ENCODE measurements at places on chromosomes 3 and 15.

DNA sequence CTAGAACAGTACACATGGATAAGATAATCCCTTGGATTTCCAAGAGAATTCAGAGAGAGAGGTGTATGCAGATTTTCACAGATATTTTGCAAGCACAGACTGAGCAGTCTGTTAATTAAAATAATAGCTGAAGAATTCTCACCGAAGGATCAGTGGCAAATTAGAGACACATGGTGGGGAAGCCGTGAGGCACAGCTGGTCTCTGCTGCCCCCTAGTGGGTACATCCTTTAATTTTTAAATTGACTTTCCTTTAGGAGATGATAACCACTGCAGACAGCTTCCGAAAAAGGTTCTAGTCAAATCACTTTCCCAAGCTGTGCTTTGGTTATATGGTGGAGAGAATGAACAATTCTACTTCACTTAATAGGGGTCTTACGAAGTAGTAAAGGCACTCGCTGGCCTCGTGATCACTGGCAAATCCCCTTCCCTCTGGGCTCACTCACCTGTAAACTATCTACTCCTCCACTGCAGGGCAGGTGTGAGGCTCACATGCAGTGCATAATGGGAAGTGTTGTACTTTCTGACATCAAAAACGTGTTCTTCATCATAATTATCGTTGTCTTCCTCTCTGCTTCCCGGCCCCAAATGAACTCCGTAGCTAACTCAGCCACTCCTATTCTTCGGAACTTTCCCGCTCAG lies 19.5 kb downstream of the MESD start:
- no peak for DNase-seq

DNA sequence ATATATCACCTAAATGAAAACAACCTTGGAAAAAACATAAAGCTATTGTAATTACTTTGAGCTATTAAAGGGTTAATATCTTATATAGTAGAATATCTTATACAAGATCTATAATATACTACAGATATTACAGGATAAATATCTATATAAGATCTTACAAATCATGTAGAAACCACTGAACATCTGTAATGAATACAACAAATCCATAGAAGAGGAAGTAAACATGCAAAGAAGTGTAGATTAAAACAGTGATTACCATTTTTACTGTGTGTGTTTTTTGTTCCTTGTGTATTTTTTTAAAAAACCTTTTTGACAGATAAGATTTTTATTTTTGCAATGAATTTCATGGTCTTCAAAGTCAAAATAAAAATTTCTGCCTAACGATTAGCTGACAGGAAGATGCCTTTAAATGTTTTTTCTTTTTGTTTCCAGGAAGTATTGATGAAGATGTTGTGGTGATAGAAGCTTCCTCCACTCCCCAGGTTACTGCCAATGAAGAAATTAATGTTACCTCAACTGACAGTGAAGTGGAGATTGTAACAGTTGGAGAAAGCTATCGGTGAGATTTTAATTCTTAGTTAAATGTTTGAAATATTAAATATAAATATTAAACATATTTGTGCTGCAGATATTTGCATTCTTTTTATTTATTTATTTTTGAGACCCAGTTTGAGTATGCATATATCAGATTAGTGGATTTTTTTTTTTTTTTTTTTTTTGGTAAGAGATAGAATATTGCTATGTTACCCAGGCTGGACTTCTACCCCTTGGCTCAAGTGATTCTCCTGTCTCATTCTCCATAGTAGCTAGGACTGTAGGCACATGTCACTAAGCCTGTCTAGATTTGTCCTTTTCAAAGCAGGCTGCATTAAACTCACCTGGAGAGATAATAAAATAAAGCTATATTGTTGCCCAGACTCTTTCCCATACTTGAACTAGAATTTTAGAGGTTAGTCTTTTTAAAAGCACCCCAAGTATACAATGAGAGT lies 52.8 kb upstream of the CCNB2 start:
- no peak for DNase-seq

GRCh38 chr3:186569779-186570095 lies 783 bp upstream of the DNAJB11 start:
- DNase-seq = no peak

DNA sequence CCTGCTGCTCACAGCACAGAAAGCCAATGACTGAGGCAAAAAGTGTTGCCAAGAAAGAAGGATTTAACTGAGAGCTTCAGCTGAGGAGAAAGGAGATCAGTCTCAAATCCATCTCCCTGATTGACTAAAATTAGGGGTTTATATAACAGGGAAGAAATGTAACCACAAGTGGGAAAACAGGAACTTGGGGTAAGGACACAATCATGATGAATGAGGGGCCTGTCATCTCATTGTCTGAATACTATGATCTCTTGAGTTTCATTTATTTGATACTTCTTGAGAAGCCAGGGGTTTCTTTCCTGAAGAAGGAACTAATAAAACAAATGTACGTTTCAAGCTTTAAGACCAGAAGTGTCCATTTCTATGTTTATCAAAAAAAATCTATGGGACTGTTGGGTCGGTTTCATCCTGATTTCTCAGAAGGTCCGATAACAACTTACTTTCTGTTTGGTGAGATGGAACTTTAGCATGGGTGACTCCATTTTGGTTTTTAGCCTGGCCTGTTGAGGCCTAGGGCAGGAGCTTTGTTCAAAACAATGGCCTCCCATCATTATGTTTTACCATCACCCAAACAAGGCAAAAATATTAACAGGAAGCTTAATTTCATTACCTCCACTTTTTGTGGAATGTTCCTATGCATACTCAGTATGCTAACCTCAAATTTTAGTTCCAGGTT lies 76.6 kb upstream of the PIAS1 start:
- DNase-seq = no peak

DNA sequence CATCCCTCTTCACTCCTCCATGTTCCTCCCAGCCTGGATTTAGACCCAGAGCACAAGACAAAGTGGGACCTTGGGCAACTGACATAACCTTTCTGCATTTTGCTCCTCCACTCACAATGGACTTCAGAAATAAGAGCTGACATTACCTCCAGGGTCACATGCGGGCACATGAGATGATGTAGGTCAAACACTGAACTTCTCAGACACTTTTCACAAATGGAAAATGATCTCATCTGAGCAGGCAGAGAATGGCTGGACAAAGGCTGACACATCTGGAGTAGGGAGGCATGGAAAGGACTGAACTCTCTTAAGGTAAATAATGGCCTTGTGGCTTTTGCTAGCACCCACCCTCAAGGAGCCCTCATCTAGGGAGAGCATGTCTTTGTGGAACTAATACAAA lies 849.2 kb upstream of the CFAP20DC start:
- no peak for DNase-seq

GRCh38 chr15:28889346-28889745 lies 3.6 kb downstream of the APBA2 start:
- DNase-seq = no peak

- DNase-seq = no peak
Measured at GRCh38 chr15:66089049-66089448, 164.5 kb downstream of the MEGF11 start.

DNA sequence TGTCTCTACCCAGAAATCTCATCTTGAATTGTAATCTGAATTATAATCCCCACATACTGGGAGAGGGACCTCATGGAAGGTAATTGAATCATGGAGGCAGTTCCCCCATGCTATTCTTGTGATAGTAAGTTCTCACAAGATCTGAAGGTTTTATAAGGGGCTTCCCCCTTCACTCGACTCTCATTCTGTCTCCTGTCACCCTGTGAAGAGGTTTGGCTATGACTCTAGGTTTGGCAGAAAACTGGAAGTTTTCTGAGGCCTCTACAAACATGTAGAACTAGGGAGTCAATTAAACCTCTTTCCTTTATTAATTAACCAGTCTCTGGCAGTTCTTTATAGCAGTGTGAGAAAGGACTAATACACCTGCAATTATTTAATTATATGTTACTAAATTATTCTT lies 125.2 kb upstream of the TGFBR2 start:
- no peak for DNase-seq

DNA sequence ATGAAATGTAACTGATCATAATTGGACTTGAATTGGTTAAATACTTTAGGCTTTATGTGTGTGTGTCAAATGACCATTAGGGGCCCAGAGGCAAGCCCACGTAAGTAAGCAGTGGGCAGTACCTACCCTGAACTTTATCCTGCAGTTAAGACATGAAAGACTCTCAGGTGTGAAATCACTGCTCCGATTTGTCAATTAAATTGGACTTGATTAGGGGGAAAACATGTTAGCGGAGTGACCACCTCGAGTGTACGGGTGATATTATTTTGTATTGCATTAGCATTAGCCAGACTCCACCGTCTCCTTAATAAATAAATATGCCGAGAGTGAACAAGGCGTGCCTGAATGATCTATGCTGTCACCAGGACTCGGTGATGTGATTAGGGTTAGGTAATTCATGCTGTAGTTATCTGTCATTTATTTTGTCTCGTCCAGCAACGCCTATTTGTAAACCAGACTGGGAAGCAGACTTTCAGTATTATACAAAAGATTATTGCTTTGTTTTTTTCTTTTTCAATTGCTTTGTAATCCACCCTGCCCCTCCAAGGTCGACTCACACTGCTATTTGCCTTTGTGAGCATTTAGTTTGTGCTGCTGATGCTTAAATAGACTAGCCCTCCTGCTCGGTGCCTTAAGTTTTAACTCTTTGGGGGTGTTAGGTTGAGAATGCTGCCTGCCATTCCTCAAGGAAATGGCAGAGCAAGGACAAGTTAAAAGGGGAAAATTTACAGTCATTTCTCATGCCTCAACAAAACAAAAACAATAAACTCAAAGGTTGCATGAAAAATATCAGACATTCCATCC lies 1.8 kb downstream of the RBMS3 start:
- no peak for DNase-seq

DNA sequence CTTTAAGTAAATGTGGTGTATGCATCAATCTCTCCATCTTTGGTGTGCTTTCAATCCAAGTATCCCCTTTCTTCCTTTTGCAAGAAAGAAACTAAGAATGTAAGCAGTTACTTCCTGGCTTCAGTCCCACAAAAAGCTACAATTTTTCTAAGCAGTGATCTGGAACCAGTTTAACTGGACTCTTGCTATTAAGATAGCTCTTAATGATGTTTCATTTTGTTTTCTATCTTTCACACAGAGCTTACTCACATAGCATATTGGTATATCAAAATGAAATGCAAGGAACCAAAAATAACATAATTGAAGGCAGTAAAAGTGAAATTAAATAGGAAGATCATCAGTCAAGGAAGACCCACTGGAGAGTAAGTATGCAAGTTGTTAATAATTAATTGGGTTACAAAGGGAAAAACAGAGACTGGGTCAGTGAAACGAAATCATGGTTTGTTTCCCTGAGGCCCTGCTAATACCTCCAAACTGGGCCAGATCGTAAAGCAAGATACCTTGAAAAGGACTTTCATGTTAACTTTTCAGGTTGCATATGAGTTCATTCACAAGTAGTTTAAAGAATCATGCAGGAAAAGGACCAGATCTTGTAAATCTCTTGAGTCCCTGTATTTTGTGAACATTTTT lies 41.9 kb downstream of the GPR160 start:
- no peak for DNase-seq

- no peak for DNase-seq
Measured at GRCh38 chr3:79245284-79246138, 522.3 kb downstream of the ROBO1 start.

- no peak for DNase-seq
Measured at GRCh38 chr3:43522727-43523362, 99.0 kb downstream of the ANO10 start.

DNA sequence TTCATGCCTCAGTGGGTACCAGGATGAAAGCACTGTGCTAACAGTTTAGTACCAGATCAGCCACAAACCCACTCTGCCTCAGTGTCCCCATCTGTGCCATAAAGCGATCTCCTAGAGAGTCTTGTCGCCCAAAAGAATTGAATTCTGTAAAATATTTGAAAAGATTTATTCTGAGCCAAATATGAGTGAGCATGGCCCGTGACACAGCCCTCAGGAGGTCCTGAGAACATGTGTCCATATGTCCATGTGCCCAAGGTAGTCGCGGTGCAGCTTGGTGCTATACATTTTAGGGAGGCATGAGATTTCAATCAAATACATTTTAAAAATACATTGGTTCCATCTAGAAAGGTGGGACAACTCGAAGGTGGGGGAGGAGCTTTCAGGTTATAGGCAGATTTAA lies 15.4 kb upstream of the NOX5 start:
- DNase-seq = no peak

GRCh38 chr3:31531452-31531991 lies 1.2 kb upstream of the STT3B start:
- DNase-seq = no peak

DNA sequence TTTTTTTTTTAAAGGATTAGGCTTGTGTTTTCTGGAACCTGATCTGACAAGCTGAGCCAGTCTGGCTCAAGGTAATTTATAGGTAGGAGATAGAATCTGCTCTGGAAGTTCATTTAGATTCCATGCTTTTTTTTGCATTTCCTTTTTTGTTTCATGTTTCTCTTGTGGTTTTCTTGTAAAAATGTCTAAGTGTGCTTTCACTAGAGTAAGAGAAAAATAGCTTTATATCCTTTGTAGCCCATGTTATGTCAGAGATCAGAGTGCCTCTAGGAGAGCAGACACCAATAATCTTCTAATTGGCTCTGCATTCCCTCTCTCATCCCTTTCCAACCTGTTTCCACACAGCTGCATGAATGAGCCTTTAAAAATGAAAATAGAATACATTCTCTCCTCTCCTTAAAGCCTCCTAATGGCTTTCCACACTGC lies 389.8 kb upstream of the KCNMB2 start:
- DNase-seq = no peak

GRCh38 chr3:4528320-4528719 lies 35.2 kb downstream of the ITPR1 start:
- DNase-seq = no peak

- no peak for DNase-seq
Measured at GRCh38 chr3:68941055-68941454, 8.7 kb upstream of the TAFA4 start.

DNA sequence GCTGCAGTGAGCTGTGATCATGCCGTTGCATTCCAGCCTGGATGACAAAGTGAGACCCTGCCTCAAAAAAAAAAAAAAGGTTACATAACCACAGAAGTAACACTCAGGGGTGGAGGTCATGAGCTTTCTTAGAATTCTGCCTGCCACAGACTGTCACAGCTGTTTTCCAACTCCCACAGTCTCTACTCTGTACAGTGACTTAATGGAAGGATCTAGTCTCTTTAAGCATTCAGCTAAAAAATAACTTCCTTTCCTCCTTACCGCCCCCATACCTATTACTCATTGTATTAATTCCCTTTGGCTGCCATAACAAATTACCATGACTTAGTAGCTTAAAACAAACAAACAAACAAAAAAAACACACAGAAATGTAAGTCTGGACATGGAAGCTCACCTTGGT lies 99.6 kb upstream of the UBE2E1 start:
- no peak for DNase-seq

Data from HL-60 (cell line).